ENCODE measurements at places on chromosomes 3 and 15. TPM values are rescaled to one million over a fixed set of nuclear protein-coding genes. Genes with fewer than 3 reads are reported as not detected.

ZNF80 gene
- not detected for total RNA-seq

MAP6D1 gene
- 1.0 TPM for total RNA-seq

BNC1 gene
- total RNA-seq = not detected

CALML4 gene
- 1.7 TPM for total RNA-seq

GOLGA6L9 gene
- 0.37 TPM for total RNA-seq

BLM gene
- 12.1 TPM for total RNA-seq

IL5RA gene
- 0.10 TPM for total RNA-seq

U2SURP gene
- 61.7 TPM for total RNA-seq

RTP1 gene
- 0.29 TPM for total RNA-seq

SCG5 gene
- total RNA-seq = 0.95 TPM

ZMYND10 gene
- total RNA-seq = 0.08 TPM

RPUSD3 gene
- total RNA-seq = 44.5 TPM

PIGBOS1 gene
- total RNA-seq = 12.9 TPM

CRBN gene
- 97.3 TPM for total RNA-seq
